ENCODE measurements at places on chromosomes 3 and 15. TPM values are rescaled to one million over a fixed set of nuclear protein-coding genes. Genes with fewer than 3 reads are reported as not detected.

GRCh38 chr15:78768531-78769408, 42.5 kb downstream of the ADAMTS7 start:
- DNase-seq = peak; percentile 65

- DNase-seq = no peak
These were observed 197.2 kb upstream of the RBMS3 start for GRCh38 chr3:29083676-29084075.

DNA sequence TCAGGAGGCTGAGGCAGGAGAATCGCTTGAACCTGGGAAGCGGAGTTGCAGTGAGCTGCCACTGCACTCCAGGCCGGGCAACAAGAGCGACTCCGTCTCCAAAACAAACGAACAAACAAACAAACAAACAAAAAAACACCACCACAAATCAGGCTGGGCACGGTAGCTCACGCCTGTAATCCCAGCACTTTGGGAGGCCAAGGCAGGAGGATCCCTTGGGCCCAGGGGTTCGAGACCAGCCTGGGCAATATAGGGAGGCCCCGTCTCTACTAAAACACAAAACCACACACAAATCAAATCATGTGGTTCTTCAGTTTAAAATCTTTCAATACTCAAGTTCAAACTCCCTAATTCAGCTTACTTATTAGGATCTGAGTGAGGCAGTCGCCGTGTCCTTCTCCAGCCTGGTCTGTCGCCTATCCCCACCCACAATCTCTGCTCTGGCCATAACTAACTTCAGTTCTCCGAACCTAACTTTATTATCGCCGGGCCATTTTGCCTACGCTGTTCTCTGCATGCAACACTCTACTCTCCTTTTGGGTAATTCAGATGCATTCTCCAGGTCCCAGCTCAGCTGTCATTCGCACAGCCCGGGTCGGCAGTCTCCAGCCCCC, 660 bp upstream of the RTF1 start:
- no peak for DNase-seq

The FANCD2 gene
- 4.8 TPM for total RNA-seq

The EFCAB12 gene
- 3.5 TPM for total RNA-seq

The GOLGA8N gene
- total RNA-seq = 14.7 TPM
